ENCODE measurements at places on chromosomes 3 and 15.

- no peak for DNase-seq
These were observed 835.8 kb upstream of the ALCAM start for GRCh38 chr3:104530934-104531333.

- DNase-seq = no peak
These were observed 53.7 kb downstream of the DHX30 start for GRCh38 chr3:47856669-47857068.

DNA sequence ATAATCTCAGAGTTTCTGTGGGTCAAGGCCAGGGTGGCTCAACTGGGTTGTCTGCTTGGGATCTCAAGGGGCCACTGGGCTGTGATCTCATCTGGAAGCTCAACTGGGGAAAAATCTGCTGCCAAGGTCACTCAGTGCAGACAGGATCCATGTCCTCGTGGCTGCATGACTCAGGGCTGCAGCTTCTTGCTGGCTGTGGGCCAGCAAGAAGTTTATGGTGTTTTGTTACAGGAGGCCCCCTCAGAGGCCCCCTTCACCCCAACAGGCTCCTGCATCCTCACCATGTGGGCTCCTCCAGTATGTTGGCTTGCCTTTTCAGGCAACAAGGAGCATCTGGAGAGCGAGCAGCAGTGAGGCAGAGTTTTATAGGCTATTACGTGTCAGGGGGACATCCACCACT, 14.6 kb downstream of the OCA2 start:
- DNase-seq = no peak

GRCh38 chr3:31502803-31503221, 29.9 kb upstream of the STT3B start:
- no peak for DNase-seq

DNA sequence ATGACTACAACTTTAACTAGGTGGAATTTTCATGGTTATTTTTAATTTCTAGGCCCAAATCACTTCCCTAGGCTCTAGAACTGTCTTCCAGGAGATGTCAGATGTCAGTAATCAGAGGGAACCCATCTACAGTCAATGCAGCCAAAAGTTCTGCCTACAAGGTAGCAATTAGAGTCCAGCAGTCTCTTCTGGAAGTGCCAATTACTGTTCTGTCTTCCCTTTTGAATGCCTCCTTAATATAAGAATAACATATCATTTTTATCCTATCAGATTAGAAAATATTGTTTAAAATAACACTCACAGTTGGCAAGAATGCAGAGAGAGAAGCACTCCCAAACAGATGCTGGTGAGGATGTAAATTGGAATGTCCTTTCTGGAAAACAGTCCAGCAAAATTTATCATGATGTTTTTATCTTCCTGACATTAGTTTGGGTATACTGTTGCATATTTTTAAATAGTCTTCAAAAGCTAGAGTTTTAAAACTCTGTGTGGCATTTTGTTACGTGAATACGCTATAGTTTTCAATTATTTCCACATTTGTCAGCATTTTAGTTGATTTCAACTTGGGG, 543.7 kb downstream of the FHIT start:
- no peak for DNase-seq

GRCh38 chr3:183962807-183963206, 54.9 kb downstream of the ABCC5 start:
- DNase-seq = no peak

DNA sequence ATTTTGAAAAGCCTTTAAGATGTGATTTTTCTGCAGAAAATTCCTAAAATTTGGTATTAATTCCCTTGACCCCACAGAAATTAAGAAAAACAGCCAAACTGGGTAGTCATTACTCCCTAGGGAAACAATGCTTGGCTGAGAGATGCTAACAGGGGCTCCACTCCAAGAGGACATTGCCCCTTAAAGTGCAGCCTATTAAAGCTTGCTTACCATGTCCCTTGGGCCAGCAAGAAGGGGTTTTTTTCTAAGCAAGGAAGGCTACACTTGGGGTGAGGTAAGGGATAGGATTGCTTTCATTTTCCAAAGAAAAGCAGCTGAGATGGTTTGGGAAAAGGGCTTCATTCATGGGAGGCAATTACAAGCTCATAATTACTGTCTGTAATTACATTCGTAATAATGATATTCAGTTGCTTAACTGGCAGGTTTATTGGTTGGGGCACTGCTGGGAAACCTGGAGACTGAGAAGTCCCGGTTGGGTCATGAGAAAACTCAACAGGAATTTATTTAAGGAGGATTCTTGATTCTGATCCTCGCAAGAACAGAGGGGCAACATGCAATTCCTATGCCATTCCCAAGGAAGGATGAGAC, 247.5 kb downstream of the NR1D2 start:
- DNase-seq = no peak

GRCh38 chr15:70247281-70247680, 149.6 kb upstream of the TLE3 start:
- no peak for DNase-seq

DNA sequence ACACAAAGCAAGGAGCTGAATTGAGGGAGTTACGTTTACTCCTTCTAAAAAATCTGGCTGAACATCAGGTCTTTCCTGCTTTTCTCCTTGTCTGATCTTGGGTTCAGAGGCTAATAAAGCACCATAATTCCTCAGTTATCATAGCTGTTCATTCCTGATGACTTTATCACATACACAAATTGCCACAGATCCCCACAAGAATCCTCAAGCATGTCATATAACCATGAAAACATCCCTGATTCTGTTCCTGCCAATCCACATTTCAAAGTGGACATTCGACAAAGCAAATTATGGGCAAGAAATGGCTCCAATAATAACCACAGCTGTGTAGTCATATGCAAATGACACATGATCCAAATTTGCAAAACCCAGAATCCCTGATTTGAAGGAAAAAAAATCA, 321.3 kb downstream of the MEX3B start:
- DNase-seq = no peak

GRCh38 chr3:111947231-111947630, 31.6 kb upstream of the ABHD10 start:
- DNase-seq = no peak

DNA sequence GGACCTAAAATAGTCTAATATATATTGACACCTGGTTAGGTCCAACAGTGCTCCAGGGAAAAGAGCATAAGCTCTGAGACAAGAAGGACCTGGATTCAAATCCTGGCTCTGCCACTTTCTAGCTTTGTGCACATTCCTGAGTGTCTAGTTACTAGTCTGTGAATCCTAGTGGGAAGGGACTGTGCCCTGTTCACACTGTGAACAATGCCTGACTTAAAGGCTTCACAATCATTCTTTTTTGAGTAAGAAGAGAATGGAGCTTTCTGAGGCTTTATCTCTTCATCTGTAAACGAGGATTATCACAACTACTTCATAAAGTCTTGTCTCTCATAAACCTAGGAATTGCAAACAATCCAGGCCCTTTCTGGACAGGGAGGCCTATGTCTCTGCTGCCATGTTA, 235.9 kb downstream of the SOX2 start:
- DNase-seq = no peak

DNA sequence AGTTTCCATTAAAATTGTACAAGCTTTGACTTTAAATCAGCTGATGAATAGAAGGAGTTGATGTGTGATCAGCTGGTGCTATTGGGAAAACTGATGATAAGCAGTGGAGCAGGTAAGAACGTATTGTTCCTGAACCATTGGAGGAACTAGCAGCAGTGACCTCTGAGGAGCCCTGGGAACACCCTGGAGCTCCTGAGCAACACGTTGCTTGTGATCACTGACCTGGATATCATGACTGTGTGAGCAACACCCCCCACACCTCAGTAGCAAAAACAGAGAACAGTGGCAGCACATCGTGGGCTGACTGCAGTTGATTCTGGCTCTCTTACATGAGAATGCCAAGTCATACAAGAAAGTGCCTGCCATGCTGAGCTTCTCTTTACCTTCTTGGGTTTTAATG, 72.9 kb downstream of the BLM start:
- DNase-seq = no peak

GRCh38 chr3:170055209-170055608, 17.4 kb downstream of the GPR160 start:
- no peak for DNase-seq

DNA sequence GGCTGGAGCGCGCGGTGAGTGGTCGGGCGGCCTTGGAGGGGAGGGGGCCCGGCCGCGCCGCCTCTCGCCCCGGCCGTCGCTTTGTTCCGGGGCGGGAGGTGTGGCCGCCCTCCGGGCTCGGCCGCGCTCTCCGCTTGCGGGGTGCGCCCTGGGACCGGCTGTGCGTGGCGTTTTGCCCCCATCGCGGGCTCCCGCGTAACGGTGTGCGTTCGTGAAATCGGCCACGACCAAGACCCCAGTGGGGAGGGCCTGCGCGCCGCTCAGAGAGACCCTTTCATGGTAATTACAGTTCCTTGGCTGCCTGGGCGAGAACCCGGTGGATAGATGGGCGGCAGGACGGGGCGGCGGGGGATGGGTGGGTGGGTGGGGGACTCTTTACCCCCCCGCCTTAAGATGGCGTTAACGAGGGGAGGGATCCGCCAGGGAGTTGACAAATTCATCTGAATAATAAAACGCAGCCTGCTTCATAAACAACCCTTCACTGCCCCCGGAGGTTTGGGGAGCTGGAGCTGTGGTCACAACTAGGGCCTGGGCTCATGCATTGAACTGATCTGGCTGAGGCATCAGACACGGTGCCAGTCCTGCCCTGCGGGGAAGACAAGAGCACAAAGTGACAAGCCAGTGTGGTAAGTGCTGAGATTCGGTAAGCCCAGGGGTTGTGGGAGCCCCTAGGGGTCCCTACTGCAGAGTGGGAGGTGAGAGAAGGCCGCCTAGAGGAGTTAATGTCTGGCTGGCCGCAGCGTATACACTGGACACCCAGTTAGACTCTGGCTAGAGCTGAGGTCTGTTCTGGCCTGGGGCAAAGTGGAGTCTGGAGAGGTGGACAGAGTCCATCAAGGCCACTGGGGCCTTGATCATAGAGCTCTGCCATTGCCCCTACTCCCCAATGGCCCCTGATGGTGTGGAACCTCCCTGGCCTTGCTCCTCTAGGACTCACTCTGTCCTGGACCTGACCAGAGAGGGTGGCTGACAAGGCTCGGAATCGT, 668 bp downstream of the MRAS start:
- DNase-seq = no peak

DNA sequence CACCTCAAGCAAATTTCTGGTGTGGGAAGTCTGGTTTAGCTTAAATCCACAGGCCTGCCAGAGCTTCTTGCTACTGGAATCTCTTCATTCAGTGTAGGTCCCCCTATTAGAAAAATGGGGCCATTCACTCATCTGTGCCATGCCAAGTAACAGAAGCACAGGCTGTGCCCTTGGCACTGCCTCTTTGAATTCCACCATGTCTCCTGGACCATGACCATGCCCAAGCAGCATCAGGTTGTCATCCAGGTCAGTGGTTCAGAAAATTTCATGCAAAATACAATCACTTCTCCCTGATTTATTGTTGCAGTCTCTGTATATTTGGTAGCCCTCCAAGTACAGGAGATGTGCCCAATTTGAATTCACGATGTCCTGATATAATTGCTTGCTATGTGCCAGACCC, 602.1 kb upstream of the ZNF385D start:
- DNase-seq = no peak

- no peak for DNase-seq
These were observed 4.9 kb upstream of the ALAS1 start for GRCh38 chr3:52193065-52193464.

DNA sequence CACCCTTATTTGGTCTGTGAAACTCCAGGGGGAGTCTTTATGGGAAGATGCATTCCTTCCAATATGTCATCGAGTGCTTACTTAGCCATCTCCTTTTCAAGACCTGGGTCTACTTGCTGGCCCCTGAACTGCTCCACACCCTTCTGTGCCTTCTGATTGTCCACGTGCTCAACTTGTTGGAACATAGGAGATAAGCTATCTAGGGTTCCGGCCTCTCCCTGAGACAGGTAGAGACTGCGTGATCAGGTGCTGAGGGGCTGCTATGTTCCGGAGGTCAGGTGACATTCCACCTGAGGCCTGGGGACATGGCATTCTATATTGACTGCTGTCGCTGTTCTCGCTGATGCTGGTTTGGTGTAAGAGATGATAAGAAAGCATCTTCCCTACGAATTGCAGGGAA, 65.6 kb downstream of the ATP1B3 start:
- DNase-seq = no peak

- no peak for DNase-seq
These were observed 66.9 kb downstream of the BFSP2 start for GRCh38 chr3:133466531-133467386.

- DNase-seq = no peak
These were observed at the start of gene ZNF660 for GRCh38 chr3:44584646-44585501. Gene ZNF660, plus strand, starts transcription at chr3:44584964. Its CDS starts 9,230 bp downstream, at chr3:44594194.

DNA sequence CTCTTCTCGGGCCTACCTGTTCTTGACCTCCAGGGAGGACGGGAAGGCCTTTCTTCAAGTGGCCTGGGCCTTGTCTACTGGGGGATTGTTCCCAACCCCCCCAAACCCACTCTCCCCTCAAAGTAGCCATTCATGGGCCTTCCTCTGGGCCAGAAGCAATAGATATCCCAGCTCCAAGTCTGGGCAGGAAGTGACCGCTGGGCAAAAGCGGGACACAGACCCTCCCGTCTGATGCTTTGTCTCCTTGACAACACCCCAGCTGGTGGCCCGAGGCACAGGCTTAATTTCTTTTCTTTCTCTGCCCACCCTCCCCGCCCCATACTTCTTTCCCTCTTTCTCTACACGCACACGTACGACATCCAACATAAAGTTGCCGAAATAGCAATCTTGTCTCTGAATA, 41.4 kb upstream of the FEZF2 start:
- no peak for DNase-seq

- DNase-seq = no peak
These were observed 954.5 kb downstream of the ZPLD1 start for GRCh38 chr3:103389356-103389755.

GRCh38 chr3:23747841-23748240, 57.9 kb upstream of the UBE2E1 start:
- no peak for DNase-seq

GRCh38 chr15:60945196-60945595, 283.9 kb downstream of the RORA start:
- DNase-seq = no peak

DNA sequence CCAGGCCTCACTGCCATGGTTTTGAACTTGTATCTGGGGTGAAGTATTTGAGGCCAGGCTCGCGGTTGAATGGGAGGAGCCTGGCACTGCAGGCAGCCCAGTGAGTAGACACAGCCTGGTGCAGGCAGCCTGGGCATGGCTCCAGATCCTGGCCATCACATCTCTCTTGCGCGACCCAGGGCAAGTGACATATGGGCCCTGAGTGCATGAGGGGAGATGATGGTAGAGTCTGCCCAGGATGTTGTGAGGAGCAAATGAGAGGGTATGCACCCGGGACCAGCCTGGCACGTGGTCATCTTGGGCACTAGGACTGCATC, 103.5 kb downstream of the TBC1D2B start:
- DNase-seq = no peak

Data from effector CD8-positive, alpha-beta T cell (primary cell).